LHCN-M2 (cell line): ENCODE measurements at places on chromosomes 7 and 10. TPM values are rescaled to one million over a fixed set of nuclear protein-coding genes. Genes with fewer than 3 reads are reported as not detected.

RPEL1 gene
- total RNA-seq = not detected in 2 replicates

CPA2 gene
- not detected in 2 replicates for total RNA-seq

MYL10 gene
- total RNA-seq = 0.34 TPM in 1 of 2 replicates, not detected in the other

FLNC gene
- total RNA-seq = 215 and 254 TPM in 2 replicates

KLF14 gene
- not detected in 2 replicates for total RNA-seq

TACC2 gene
- total RNA-seq = 7.4 and 11.3 TPM in 2 replicates

LAMB1 gene
- total RNA-seq = 140 and 161 TPM in 2 replicates

PTPN20 gene
- total RNA-seq = not detected in 2 replicates

PSD gene
- 0.46 TPM in 1 of 2 replicates, not detected in the other for total RNA-seq

GRCh38 chr7:34011017-34011695, 105.8 kb downstream of the BMPER start:
- no peak for DNase-seq

DNA sequence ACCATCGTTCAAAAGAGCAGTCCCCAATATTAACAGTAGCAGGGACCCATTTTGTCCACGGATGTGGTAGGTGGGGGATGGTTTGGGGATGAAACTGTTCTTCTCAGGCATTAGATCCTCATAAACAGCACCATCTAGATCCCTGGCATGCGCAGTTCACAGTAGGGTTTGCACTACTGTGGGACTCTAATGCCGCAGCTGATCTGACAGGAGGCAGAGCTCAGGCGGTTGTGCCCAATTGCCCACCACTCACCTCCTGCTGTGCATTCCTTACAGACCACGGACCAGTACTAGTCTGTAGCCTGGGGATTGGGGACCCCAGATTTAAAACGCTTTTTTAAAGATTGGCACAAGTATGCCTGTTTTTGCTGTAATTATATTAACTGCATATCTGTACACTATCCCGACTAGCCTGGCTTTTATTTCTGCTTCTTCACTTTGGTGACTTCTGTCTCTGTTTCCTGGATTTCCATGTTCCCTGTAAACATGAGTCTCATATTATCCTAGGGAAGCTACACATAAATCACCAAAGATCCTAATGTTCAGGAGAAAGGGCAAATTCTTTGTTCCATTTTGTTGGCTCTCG, 163.3 kb upstream of the AKR1E2 start:
- DNase-seq = peak; percentile 96

- DNase-seq = no peak
Observed at GRCh38 chr10:117458571-117458970, 83.3 kb upstream of the PDZD8 start.

GRCh38 chr7:22665923-22666322, 61.1 kb upstream of the IL6 start:
- DNase-seq = peak; percentile 71

GRCh38 chr10:113945075-113945686, 90.7 kb downstream of the NHLRC2 start:
- peak; percentile 60 for DNase-seq

DNA sequence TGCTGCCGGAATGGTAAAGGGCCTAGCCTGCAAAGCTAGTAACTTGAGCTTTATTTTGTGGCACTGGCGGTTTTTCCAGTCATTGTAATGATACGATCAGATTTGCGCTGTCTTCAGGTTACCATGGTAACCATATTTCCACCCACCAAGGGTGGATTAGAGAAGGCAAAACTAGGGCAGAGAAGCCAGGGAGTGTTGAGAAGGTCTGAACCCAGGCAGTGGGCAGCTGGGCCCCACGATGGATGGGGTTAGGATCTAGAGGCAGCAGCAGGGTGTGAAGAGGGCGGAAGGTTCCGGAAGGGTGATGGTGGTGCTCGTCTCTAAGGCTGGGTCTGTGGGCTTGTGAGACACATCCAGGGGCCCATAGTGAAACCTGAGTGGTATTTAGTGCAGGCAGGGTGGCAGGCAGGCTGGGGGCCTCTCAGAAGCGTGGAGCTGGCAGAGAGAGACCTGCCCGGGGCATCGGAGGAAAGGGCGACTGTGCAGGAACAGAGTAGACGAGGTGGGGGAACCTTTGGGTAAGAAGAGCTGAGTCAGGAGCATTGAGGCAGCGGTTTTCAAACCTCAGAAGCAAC, 87.9 kb upstream of the GTF2I start:
- no peak for DNase-seq

DNA sequence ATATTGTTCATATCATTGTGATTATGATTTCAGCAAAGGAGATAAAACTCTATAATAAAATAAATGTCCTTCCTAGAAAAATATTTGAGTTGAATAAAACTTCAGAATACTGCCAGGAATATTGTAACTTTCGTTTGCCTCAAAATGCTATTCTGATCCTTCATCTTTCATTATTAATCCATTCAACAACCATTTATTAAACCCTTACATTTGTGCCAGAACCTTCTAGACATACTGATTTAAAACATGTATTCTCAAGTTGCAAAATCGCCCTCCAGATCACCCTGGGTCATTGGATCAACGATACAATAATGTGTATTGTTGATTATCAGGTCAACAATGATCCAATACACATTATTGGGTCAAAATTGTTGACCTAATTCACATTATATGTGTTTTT, 759.8 kb downstream of the CNTNAP2 start:
- no peak for DNase-seq

- no peak for DNase-seq
Observed at GRCh38 chr10:52347327-52347667, 33.2 kb downstream of the DKK1 start.

- peak; percentile 15 for DNase-seq
Observed at GRCh38 chr10:22713853-22714478, 412 bp downstream of the PIP4K2A start.

DNA sequence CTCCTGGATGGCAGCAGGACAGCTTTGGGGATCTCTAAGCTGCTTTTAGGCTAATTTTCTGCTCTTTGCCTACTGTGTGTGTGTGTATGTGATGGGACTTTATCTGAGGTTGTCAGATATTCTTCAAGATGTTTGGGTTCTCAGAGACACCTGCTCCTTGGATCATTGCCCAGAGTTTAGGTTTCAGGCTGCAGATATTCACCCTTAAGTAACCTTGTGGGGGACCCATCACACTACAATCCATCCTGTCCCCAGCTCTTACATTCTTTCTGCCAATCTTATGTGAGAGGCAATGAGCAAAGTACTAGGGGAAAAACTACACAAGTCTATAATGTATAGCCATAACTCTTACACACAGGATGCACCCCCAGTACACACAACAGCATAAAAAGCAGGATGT, 263.0 kb upstream of the ZWINT start:
- no peak for DNase-seq

GRCh38 chr7:41925946-41926345, 223.1 kb upstream of the INHBA start:
- no peak for DNase-seq

- DNase-seq = peak; percentile 13
Observed at GRCh38 chr7:50359995-50360925, 55.7 kb downstream of the IKZF1 start.

DNA sequence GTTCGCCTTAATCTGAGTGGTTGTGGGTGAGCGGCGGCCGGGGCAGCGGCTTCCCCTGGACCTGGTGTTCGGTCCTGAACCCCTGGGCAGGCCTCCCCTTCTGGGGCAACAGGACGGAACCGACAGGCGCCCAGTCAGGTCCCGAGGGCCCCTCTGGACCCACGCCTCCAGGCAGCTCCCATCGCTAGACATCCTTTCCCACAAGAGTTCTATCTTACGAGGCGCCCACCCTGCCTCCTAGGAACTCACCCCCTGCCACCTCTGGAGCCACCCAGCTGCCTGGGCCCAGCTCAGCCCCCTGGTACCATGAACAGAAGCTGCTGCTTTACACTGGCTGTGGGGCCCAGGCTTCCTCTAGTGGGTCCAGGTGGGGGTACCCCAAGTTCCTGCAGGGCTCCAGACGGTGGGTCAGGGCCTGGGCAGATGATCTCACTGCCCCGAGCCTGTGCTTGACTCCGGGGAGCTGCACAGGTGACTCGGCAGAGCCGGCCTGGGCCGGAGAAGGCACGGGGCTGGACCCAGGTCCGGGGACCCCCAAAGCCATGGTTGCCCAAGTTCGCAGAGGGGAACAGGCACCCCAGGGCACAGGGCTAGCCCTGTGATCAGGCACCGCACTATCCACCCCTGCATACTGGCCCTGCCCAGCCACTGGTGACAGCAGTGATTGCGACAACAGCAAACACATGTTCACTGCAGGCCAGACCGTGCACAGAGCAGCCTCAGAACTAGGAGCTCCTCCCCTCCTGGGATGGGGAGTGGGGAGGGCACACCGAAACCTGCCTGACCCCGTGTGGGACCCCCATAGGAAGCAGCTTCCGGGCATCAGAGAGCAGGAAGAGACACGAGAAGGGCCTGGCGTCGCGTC, 180.3 kb downstream of the ELFN1 start:
- DNase-seq = no peak

DNA sequence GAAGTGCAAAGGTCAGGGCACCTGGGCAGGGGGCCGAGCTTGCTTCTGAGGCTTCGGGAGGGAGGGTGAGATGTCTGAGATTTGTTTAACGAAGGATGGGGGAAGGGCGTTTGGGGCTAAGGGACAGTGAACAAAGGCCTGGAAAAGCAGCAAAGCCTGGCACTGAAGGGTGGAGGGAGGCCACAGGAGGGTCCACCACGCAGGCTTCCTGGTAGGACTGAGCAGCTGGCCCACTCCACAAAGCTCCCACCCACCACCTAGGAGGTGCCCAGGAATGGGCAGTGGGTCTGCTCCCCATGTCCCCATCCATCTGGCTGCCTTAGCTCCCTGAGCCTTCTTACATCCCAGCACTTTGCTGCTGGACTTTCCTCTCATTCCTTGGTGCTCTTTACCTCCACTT, 39.4 kb upstream of the CXCL12 start:
- no peak for DNase-seq

DNA sequence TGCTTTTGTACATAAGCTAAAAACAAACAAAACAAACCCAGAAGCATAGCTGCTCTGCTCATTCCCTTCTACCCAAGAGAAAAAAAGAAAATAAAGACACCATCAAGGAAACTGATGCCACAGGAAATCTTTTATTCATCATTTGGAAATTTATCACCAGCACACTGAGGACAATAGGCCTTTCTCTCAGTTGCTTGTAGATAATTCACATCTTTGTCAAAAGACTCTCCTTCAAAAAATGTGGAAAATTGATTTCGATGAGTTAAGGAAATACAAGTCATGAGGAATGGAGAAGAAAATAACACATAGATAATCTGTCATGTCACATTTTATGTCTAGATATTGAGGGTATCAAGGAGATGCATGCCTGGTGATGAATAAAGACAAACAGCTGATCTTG, 53.5 kb downstream of the ZNF37A start:
- DNase-seq = no peak

DNA sequence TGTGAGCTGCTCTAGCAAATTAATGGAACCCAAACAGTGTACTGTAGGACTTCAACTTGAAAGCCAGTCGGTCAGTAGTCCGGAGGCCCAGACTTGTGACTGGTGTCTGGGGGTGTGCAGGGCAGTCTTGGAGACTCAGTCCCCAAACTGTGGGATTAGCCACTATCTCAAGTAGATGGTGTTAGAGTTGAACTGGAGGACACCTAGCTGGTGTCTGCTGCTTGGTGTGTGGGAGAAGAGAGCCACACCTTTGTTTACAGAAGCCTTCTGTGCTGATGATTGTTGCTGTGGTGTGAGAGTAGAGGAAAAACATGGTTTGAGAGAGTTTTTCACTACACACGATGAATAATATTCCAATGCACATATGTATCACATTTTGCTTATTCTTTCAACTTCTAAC, 47.4 kb downstream of the CUL2 start:
- no peak for DNase-seq

- no peak for DNase-seq
Observed at GRCh38 chr10:22651276-22651980, 63.0 kb downstream of the PIP4K2A start.

DNA sequence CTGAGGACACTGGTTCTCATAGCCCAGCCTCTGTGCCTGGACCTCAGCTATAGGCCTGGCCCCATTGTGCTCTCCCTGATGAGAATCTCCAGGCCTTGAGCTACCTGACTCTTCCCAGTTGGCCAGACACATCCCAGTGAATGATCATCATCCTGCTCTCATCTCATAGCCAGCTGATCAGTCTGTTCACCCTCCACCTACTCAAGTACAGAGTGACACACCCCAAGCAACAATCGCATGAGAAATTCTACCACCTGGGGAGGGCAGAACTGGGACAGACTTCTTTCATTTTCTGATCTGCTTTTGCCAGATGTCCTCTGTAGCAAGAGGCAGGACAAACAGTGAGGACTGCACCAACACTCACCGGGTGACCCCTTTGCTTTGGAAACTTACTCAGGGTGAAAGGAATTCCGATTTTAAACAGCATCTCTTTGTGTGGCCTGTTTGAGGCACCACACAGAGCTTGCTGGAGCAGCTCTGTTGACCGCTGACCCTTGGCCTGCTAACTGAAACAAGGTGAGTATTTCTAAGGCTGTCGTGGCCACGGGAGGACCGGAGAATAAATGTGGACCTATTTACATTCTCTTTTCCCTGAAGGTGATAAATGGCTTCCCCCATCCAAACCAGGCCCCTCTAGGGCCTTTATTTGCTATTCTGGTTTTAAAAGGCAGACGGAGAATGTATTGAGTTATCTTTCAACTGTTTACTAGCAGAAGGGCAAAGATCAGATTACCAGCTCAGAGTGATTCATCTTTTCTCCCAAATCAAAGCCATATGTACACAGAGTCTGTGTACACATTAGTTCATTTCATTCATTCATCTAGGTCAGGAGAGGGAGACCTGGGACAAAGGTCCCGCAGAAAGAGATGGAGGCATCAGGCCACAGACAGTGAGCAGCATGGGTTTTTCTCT, 181.4 kb upstream of the TNS3 start:
- peak; percentile 89 for DNase-seq

DNA sequence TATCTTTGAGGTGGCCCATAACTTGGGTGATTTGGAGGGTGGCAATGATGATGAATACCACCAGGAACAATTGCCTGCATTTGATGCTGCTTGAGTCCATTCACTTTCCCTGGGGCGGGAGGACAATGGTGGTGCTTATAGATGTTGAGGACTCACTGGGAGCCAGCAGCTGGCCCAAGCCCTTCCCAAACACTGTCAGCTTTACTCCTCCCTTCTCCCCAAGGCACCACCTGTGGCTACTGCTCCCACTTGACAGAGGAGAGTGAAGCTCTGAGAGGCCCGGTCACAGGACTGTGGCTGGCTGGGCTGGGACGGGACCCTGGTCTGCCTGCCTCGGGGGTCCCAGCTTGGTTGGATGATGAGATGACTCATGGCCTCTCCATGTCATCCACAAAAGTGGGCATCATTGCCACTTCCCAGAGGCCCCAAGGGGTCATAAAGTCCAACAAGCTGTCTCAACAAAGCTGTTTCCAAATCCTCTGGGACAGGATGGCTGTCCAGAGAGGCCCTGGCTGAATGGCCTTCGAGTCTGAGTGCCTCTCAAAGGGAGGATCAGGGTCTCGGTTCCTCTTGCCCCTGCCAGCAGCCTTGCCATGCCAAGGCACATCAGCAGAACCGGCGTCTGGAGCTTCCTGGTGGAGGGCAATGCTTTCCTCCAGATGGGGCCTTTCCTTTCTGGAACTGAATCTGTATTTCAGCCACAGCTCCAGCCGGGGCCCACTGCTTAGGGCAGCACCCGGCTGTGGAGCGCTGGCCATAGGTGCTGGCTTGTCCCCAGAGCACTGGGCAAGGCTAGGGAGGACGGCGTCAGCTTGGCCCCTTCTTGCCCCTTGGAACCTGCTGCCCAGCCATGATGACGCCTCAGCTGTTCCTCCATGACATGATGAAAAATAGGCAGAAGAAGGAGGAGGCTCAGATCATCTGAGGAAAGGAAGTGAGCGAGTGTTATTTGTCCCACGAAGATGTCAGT, 47.0 kb upstream of the PLEKHA1 start:
- no peak for DNase-seq

- DNase-seq = no peak
Observed at GRCh38 chr7:38190011-38190410, 12.0 kb downstream of the STARD3NL start.

- DNase-seq = no peak
Observed at GRCh38 chr10:31765541-31765940, 163.1 kb downstream of the ARHGAP12 start.
